ENCODE measurements at places on chromosomes 1 and 21.

- DNase-seq = no peak
Measured at GRCh38 chr1:33119532-33120217, 38.7 kb downstream of the AZIN2 start.

DNA sequence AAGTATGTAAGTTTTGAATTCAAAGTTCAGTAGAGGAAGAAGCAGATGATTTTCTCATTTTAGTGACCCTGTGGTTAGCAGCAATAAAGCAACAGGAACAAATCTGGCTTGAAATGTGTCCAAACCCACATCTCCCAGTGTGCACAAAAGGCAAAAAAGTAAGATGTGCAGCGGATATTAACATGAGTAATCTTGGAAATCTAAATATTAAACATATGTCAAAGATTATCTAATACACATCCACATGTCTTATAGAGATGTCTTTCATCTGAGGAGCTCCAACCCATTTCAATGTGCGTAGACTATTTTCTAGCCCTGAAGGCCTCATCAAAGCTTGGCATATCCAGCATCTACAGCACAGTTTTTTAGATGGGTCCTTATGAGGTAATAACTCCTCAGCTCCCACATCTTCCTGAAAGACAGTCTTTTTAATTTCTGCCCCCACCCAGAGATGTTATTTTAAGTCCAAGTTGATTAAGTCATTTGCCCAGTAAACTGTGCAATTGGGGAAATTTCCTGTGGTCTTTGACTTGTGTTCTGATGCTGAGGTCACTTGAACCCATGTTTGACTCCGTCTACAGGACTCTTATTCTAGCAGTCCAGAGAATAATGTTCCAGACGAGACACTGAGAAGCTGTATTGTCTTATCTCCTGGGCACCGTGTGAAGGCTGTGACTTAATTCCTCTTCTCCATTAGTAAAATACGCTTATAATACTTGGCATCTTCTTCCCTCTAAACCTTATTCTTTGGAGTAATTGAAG is 73.7 kb downstream of the LMO4 start:
- DNase-seq = no peak

DNA sequence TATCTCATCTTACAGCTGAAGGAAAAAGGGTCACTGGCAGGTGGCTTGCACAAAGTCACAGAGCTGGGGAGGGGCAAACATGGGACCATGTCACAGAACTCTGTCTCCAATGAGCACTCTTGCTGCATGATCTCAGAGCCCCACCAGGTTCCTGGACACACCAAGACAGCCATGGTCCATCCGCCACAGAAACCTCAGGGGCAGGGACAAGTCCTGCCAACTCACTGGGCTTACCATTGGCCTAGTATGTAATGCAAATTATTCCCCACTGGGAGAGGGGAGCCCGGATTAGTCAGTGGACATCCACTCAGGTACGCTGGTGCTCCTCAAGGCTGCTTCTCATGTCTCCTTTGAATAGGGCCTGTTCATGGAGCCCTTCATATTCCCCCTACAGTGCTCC is 14.2 kb downstream of the S100A7A start:
- DNase-seq = no peak

DNA sequence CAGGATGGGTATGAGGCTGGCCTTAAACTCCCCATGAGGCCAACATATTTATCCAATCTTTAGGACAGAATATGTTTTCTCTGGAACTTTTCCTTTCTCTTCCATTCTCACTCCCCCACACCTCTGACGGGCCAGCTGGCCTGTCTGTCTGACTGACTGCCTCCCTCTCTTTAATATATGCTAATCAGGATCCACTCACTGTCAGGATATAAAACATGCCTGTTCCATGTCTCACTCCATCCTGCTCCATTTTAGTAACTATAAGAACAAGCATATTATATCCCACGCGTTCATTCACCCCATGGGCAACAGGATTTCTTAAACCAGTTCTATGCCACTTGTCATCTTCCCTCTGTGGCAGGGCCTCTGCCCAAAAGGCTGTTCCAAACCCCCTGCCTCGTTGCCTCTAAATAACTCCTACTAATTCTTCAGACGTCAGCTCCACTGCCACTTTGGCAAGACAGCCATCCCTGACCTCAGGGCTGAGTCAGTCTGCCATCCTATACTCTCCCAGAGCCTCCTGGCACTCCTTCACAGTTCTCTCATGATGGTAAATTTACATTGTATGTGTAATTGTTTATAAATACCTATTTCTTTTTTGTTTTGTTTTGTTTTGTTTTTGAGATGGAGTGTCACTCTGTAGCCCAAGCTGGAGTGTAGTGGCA is 84.3 kb upstream of the SPATA6 start:
- DNase-seq = no peak

DNA sequence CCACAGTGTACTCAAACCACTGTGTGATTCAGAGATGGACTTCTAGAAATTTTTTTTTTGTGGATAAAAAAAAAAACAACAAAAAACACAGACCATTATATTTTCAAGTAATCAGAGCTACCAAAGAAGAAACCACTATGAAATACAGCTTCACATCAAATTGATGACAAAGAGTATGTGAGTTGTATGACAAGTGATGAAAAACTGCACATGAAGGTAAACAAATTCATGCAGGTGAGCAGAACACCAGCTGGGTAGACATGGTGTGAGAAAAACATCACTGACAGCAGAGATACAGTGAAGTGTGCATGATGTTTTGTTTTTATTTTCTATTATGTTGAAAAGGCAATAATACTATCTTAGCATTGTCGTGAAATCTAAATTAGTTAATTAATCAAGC is 8.0 kb upstream of the PTPRC start:
- no peak for DNase-seq

DNA sequence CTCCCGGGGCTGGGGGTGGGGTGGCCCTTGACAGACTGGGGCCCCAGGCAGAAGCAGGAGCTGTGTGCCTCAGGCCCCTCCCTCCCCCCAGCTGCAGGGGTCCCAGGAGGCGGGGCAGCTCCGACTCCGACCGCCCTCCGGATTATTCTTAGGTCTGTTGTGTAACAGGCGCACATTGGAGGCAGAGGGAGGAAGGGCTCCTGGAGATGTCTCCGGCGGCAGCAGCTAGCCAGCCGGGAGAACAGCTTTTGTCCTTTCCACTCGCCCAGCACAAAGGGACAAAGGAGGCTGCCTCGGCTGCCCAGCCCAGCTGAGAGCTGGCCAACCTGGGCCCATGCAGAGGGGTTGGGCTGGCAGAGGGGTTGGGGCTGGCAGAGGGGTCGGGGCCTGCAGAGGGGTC is 29.7 kb upstream of the PLCH2 start:
- DNase-seq = no peak

DNA sequence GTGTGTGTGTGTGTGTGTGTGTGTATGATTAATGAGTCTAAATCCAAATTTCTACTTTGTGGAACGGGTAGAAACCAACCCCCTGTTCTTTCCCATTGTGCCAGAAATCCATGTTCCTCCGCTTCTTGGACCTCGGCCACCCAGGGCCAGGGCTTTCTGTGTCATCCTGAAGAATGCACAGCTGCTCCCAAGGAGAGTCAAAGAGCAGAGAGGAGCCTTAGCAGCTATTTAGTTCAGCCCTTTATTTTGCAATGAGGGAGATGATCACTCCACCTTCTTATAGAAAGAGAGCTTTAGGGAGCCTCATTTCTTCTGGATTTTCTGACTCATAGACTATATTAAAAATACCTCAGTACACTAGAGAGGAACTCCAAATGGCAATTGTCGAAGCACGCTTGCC is 489.3 kb upstream of the VAMP3 start:
- no peak for DNase-seq

GRCh38 chr1:145751491-145752037 is 32.3 kb downstream of the CD160 start:
- DNase-seq = no peak

DNA sequence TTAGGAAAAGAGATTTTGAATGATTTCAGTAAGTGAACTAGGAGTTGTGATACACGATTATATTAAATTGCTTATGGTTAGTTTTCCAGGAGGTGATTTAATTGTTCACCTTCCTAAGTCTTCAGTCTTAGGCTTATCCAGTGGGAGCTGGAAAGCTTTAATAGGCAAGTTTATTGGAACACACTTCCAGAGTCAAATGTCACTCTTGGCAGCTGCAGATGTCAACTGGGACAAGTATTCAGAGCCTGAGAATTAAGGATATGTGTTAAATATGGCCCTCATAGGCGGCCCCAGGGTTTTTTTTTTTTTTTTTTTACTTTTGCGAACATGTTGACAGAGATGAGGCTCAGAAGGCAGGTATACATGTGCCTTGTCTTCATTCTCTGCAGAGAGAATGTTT is 29.2 kb downstream of the UCK2 start:
- DNase-seq = no peak

GRCh38 chr1:12016182-12016581 is 3.1 kb upstream of the MIIP start:
- DNase-seq = no peak

GRCh38 chr1:14884614-14885175 is 268.9 kb upstream of the TMEM51 start:
- no peak for DNase-seq

GRCh38 chr1:24694380-24694843 is 50.8 kb upstream of the CLIC4 start:
- DNase-seq = no peak

DNA sequence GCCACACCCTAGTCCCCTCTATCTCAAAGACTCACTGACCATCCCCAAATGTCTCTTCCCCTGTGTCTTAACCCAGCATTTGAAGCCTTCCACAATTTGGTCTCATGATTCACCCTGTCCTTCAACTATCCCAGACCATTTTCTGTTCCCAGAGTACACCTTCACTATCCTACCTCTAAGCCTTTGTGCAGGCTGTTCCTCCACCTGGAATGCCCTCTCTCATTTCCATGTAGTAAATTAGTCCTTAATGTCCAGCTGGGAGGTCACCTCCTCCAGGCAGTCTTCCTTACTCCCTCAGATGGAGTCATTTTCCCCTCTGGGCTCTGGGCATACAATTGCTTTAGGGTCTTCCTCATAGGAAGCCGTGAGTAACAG is 31.1 kb upstream of the EPB41 start:
- no peak for DNase-seq

DNA sequence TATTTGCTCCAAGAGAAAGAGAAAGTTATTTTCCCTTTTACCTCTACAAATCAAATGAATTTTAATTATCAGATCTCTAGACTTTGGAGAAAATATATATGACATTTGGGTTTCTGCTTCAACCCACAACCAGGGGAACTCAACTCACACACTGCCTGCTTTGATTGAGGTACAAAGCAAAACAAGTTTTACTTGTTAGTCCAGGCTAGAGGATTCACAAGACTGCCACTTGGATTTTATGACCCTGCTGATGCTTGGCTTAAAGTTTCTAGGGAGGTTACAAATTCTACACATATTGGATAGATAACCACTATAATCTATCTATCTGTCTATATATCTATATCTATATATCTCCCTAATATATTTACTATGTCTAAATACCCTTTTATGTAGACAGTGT is 467.3 kb upstream of the RGS18 start:
- DNase-seq = no peak

DNA sequence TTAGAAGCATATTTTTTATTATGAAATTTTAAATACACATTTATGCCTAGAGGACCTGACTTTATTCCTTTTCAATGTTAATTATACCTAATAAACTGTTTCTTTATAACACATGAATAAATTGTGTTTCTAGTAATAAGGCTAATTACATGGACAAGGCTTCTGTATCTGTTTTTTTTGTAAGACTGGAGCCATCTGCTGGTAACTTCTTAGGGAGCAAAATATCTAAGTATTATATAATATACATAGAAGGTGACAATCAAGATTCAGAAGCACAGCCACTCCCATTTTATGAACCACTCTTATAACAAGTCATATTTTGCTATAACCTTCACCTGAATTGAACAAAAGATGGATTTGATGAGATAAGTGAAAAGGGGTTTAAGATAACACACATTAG is 84.2 kb downstream of the LBR start:
- DNase-seq = no peak

DNA sequence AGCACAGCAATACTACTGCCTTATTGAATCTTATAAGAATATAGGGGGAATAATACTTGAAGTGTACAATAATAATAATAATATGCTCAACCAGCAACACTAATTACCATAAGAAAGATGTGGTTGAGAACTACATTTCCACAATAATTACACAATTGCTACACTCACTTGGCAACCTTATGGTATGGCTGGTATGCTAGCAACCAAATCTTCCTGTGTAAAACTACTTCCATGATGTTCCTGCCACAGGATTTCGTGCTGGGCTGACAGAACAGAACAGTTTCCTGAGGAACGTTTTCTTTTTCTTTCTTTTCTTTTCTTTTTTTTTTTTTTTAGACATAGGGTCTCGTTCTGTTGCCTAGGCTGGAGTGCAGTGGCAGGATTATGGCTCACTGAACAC is 50.6 kb downstream of the KIF26B start:
- no peak for DNase-seq

DNA sequence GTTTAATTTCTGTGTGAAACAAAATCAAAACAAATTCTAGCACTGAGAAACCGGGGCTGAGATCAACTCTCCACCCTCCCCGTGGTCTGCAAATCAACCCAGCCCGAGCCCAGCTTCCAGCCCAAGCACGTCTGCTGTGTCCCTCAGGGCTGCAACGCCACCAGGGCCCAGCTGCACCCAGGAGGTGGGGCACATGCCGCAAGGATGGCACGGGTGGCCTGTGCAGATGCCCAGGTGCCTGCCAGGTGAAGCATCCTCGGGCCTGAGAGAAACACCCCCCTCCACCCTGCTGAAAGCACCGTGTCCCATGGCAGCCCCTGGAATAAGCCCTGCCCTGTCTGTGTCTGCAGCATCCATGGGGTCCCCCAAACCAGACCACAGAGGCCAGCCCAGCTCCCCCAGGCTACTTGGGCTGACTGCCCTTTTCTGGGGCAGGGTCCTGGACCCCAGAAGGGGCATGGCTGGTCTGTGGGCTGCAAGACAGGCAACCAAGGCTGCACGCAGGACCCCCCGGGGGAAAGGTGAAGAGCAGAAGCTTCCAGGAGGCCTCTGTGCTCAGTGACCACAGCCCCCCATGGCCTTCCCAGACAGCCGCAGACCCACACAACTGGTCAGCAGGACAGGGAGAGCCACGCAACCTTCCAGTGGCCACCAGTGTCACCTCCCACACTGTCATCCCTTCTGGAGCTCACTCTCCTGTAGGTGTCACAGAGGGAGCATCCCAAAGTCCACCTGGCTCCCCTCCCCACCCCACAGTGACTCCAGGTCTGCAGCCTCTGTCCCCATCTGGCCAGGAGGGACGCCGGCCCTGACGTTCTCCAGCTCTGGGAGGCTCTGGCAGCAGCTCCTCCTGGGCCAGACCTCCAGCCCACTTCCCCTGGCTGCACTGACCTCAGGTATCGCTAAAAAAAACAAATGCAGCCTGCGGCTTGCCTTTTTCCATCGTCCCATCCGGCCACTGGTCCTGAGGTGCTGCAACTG is 7.7 kb downstream of the WNT9A start:
- DNase-seq = no peak

All from stimulated activated CD4-positive, alpha-beta T cell treated with anti-CD3 and anti-CD28 coated beads, Interleukin-4, amount 100 ng/mL, for 4 hours (primary cell).